Renal cortical epithelial cell (primary cell): ENCODE measurements at places on chromosomes 2 and 18.

- no peak for DNase-seq
Measured at GRCh38 chr18:46393961-46394360, 263.1 kb downstream of the LOXHD1 start.

DNA sequence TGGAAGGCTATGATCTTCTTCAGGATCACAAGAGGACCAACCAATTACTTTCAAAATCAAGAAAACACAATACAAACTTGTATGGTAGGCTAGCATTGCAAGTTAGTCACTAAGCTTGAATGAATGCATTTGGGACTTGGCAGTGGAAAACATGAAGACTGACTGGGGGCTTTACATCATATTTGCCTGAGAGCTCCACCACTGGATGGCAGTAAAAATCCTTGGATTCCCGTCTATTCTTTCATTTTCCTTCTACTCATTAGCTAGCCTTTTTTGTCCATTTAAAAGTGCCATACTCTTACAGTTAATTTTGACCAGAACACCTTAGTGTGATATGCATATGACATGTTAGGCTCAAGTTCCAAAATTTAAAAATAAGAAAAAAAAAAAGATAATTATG lies 63.5 kb upstream of the RASGRP3 start:
- DNase-seq: peak; percentile 45

DNA sequence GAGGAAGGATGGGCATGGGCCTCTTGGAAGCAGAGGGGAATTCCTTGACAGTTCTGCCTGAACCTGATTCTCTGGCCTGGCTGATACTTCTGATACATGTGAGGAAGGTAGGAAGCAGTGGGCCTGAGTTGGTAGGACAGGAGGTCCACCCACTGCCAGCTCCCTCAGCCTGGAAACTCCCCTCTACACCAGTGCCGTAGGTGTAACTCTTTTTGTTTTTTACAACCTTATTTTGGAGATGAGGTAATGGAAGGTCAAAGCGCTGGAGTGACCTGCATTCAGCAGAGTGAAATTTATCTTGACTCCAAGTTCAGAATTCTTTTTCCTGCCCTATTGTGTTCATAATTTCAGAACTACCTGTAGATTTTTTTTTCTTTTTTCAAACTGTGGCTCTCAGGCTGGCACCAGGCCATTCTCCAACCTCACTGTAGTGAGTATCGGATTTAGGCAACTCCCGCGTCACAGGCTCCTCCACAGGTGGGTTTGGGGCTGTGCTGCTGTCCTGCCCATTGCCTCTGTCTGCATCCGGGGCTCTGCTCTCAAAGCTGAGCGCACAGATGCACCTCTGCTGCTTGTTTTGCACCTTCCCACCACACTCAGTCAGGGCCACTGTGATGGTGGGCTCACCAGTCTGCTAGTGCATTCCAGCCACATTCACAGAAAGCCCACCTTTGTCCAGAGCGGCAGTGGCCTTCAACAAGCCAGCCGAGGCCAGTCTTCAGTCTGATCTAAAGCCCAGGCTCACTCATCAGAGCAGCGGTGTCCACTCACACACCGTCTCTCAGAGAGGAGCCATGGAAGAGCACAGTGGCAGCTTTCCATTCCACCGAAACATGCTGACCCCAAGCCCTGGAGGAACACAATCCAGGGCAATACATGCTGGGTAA lies 87.2 kb downstream of the UXS1 start:
- no peak for DNase-seq

DNA sequence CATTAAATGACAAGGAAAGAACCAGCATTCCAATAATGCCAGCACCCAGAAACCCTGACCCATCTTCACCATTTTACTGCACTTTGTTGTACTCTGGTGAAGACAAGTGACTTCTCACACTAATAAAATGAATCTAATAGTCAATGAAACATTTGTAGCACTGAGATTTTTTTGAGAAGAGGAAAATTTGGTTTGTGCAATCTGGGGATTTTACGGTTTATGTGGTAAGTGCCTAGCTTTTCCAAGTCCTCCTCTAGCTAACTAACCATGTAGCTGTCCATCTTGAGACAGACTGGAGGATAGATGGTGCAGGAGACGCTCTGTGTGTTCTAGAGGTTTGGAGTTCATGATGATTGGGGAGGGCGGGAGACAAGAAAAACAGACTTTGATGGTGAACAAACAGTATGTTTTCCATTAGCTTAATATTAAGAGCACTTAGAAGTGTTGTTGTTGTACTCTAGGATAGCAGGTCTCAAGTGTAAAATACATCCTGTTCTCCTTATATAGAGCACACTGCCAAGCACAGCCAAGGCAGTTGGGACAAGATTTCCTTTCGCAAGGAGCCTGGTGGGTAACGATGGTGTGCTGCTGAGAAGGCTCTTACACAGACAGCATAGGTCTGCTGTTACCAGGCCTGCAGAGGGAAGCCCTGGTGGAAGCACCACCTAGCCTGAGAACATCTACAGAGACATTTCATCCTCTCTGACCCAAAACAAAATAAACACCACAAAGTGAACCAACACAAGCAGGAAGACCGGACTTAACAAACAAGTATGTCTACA lies 83.7 kb downstream of the BCL11A start:
- no peak for DNase-seq

DNA sequence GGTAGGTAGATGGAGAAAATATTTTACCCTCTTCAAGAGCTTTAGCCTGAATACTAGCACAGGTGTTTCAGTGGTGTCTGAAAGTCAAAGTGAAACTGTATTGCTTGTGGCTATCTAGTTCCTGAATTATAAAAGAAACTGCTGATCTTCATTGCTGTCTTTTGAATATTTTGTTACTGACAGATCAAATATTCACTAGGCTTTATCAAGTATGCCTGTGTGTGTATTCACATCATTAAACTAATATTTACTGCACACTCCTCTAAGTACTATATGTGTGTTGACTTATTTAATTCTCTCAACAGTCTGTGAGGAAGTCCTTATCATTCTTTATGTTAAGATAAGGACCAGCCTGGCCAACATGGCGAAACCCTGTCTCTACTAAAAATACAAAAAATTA lies 139.6 kb downstream of the SOCS6 start:
- no peak for DNase-seq

- peak; percentile 35 for DNase-seq
Measured at GRCh38 chr2:946073-946948, 4.3 kb upstream of the SNTG2 start.

GRCh38 chr2:173056705-173057364 lies 18.8 kb upstream of the MAP3K20 start:
- no peak for DNase-seq

GRCh38 chr2:152385650-152386049 lies 50.7 kb downstream of the FMNL2 start:
- peak; percentile 49 for DNase-seq

GRCh38 chr18:46344416-46345180 lies 240.4 kb downstream of the HAUS1 start:
- DNase-seq: no peak

DNA sequence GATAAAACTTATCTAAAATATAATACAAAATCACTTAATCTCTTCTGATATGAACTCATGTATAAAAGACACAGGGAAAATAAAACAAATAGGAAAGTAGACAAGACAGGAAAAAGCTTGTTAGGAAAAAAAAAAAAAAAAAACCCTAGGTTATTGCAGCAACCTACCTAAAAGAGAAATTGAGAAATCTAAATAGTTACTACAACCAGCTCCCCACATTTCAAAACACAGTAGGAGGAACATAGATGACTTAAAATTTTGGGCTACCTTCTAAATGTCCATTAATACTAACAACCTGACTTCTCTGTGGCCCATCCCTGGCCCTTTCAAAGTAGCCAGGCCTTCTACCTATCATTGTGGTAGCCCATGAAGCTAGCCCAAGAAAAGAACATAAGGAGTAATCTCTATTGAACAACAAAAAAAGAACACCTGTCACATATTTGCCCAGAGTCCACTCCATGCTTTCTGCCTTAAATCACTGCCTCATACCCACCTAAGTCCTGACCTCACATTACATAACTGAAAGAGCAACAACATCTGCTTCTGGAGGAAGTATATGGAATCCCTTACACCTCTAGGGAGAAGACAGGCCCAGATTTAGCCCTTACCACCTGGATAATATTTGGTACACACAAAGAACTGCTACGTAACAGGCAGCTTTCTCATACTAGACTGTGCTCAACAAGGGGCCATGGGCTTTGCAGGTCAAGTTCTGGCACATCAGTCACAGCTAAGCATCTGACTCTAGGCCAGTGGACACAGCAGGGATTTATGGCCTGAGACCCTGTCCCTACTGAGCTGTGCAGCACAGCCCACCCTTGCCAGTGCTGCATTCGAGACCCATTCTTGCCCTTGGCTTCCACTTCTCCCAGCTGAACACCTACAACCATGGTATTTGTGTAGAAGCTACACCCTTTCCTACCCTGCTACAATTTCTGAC lies 8.5 kb downstream of the SUCLG1 start:
- no peak for DNase-seq
